A549 (cell line): ENCODE measurements at places on chromosomes 6 and 20.

DNA sequence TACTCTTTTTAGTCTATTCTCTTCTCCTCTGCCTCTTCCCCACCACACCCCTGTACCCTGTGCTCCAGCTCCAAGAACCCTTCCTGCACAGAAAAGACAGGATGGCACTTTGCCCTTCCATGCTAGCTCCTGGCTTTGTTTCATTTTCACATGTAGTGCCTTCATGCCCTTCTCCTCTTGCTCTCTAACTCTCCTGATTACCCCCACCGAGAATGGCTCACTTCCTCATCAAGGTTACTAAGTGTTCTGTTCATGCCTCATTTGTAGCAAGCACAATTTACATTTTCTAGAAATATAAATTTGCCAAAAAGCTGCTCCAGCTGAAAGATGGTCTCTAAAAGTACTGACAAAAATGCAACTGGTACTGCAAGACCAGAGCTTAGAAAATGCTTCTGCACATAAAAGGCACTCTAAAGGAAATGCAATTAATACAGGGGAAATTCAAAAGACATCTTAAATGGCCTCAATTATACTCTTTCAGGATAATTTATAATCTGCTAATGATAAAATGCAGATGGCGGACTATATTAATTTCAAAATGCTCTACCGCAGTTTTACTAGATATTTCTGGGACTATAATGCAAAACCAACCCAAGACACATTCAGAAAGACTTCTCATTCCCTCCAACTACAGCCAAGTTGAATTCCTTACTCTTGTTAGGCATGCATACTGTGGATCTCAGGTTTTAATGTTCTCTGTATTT is 570.2 kb downstream of the PRKN start:
- DNase-seq = no peak

- DNase-seq = peak; percentile 46
Measured at GRCh38 chr6:159720708-159721107, 6.6 kb upstream of the WTAP start.

GRCh38 chr6:32288426-32288825 is 64.6 kb upstream of the NOTCH4 start:
- DNase-seq = no peak

GRCh38 chr6:18242062-18242851 is 22.1 kb downstream of the DEK start:
- peak; percentile 70 for DNase-seq

GRCh38 chr6:103715269-103715668 is 1144.5 kb downstream of the HACE1 start:
- DNase-seq = no peak

- no peak for DNase-seq
Measured at GRCh38 chr6:118294906-118295305, 253.2 kb upstream of the PLN start.

- DNase-seq = no peak
Measured at GRCh38 chr6:14946753-14947152, 299.1 kb upstream of the JARID2 start.

GRCh38 chr20:50107086-50107660 is 5.8 kb downstream of the UBE2V1 start:
- no peak for DNase-seq

- DNase-seq = no peak
Measured at GRCh38 chr20:16552015-16552414, 21.2 kb downstream of the KIF16B start.

DNA sequence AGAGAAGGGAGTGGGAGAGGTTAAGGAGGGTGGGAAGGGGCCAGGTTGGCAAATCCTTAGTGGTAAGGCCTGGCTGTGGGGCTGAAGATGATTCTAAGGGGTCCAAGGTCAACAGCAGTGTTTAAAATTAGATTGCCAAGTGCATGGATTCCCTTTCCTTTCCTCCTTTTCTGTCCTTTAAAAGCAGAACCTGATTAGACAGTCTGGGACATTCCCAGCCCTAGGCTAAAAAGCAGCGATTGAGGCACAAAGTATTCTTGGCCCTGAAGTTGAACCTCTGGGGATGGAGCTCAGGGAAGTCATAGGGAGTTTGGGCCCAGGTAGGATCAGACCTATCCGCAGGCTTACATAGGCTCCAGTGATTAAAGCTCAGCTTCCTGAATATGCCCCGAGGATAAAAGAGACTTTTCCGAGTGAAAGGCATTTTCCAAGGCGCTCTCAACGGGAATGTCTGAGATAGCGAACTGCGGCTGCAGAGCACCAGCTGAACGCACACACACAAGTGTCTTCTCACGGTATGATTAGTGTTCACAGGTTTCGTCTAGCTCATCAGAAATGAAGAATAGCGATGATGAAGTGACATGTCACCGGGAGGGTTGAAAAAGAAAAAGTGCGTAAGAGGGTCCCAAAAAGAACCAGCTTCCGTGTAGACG is 787 bp upstream of the CARMIL1 start:
- DNase-seq = no peak

GRCh38 chr20:40331249-40331648 is 357.8 kb downstream of the MAFB start:
- DNase-seq = no peak

GRCh38 chr6:35469751-35470662 is 1.8 kb downstream of the RPL10A start:
- no peak for DNase-seq

DNA sequence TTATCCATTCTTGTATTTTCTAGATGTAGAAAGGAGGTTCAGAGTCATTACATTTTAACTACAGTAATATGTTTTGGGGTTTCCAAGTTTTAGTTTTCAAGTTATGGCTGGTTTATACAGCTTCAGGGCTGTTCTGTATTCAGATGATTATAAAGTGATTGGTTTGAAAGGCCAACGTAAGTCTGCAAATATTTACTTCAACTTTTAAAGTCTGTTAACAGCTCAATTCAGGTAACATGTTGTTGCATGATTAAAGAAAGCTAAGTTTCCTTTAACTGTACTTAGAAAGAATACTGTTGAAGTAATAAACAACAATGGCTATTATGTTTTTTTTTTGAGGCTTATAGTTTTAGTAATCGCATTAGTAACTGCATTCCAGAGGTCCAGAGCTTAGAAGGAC is 22.8 kb upstream of the GCLC start:
- no peak for DNase-seq

DNA sequence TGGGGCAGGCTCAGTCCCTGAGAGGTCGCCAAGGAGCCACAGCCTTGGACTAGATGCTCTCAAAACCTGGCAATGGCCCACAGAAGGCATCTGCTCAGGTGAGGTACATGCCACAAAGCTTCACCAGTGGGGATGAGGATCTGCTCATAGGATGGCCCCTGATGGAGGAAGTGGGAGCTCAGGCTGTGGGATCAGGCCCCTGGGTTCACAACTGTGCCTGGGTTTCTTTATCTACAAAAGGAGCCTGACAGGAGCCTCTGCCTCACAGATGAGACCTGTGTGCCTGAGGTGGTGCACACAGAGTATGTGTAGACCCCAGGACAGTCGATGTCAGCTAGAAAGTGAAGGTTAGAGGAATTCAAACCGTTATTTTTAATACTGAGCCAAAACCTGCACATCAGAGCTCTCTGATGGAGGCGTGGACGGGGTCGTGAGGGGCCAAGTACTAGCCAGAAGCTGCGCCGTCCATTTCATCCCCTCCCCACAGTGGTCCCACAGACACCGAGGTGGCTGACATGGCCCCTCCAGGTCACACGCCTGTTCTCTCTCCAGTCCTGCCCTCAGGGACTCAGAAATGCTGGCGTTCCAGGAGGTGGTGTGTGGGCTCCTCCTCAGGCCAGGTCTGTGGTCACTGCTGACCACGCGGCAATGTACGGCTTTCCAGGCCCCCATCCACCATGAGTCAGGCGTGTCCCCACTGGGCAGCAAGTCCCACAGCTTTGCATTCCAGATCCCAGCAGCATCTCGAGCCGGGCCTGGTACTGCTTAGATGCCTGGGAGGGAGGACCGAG is 33.3 kb downstream of the NTSR1 start:
- DNase-seq = no peak

- no peak for DNase-seq
Measured at GRCh38 chr6:14026831-14027539, 90.6 kb upstream of the CD83 start.

DNA sequence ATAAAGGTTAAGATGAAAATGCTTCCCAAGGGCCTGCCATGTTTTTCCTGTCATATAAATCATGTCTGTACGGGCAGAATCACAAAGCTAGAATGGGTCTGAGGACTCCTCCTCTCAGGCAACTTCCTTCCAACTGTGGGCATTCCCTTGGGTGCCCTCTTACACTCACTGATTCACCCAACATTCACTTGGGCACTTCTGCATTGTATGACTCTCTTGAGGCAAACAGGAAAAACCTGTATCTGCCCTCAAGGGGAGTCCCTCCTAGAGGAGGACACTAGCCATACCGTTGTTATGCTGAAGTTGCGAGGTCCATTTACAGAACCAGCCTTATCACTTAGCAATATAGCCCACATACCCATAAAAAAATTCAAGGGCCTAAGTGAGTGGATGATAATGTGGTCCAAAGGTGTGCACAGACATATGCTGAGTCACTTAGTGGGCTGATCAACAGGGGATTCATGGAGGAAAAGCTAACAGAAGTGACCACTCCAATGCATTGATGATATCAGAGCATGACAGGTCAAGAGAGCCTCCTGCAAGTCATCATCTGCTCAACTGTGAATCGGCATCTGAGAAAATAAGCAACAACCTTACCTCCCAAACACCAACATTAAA is 131.1 kb downstream of the ATXN1 start:
- DNase-seq = no peak

GRCh38 chr6:13624871-13625288 is 9.7 kb downstream of the NOL7 start:
- peak; percentile 46 for DNase-seq

GRCh38 chr20:49938173-49939163 is 2.3 kb downstream of the RNF114 start:
- DNase-seq = no peak

- DNase-seq = peak; percentile 4
Measured at GRCh38 chr6:72246926-72247325, 360.6 kb downstream of the RIMS1 start.

DNA sequence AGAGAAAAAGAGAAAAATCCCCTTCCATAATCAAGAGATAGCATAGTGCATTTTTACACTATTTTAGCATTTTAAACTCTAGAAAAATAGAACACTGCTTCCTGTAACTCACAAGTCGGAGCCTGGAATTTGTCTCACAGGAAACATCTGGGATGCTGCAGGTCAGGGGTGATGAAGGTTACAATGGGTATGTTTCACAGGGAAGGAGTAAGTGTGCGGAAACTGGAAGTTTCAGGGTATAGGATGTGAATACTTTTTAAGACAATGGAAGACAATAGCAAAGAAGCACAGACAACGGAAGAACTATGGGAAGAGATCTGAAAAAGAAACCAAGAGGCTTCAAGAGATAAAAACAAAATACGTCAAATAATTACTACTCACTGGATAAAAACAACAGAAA is 361.0 kb upstream of the MARCKS start:
- DNase-seq = no peak

- no peak for DNase-seq
Measured at GRCh38 chr6:16060039-16060438, 68.8 kb upstream of the MYLIP start.

- DNase-seq = no peak
Measured at GRCh38 chr20:9912290-9912689, 73.4 kb upstream of the PAK5 start.
